ENCODE measurements at places on chromosomes 6 and 20.

DNA sequence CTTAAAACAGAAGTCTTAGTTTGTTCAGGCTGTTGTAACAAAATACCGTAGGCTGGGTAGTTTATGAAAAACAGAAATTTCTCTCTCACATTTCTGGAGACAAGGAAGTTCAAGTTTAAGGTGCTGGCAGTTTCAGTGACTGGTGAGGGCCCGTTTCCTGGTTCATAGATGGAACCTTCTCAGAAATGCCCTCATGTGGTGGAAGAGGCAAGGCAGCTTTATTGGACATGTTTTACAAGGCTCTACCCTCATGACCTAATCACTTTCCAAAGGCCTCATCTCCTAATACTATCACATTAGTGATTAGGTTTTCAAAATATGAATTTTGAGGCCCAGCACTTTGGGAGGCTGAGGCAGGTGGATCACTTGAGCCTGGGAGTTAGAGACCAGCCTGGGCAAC is 2.4 kb downstream of the HEBP2 start:
- no peak for DNase-seq

DNA sequence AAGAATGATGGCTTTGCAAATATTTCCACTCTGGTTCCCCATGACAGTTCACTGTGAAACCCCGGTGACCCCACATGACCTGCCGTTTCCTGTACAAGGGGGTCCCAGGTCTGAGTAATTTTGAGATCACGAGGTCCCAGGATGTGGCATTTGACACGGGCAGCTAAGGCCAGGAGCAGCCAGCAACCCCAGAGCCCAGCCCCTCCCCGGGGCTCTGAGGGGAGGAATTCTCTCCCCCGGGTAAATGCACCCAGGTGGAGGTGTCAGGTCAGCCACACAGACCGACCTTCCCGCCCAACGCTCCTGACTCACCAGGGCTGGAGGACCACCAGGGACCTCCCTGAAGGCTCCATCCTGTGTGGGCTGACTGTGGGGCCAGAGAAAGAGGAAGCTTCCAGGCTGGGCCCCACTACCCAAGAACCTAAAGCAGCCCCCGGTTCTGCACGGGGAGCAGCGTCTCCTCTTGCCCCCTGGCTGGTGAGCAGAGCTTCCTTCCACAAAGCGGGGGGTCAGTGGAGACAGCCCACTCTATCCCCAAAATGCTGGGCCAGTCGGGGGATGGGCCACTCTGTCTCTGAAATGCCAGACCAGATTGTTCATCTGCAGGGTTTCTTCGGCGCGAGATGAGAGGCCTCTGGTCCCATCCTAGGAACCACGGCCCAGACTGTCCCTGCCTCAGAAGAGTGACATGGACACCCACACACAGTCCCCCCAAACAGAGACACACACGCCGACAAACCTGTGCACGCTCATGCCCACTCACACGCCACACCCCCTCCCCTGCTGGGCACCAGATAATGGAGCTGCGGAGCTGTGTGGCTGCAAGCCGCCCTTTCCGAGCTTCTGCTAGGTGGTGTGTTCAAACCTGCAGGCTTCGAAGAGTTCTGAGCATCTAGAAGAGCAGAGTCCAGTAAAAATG is 23.4 kb upstream of the SLCO4A1 start:
- DNase-seq, result peak; percentile 77

DNA sequence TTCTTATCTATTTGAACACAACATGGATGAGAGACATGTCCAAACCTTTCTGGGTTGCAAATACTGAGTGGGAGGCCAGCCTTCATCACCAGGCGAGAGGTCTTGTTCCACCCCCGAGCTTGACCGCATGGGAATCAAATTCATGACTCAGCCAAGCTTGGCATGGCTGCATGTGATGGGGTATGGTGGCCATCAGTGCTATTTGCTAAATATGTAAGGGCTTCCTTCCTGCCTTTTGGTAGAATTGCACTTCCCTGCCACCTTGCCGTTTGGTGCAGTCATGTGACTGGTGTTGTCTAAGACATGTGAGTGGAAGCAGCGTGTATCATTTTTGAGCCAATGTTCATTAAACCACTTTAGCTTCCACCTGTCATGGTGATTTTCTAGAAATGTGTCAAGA is 508.9 kb upstream of the SULF2 start:
- DNase-seq, result no peak

DNA sequence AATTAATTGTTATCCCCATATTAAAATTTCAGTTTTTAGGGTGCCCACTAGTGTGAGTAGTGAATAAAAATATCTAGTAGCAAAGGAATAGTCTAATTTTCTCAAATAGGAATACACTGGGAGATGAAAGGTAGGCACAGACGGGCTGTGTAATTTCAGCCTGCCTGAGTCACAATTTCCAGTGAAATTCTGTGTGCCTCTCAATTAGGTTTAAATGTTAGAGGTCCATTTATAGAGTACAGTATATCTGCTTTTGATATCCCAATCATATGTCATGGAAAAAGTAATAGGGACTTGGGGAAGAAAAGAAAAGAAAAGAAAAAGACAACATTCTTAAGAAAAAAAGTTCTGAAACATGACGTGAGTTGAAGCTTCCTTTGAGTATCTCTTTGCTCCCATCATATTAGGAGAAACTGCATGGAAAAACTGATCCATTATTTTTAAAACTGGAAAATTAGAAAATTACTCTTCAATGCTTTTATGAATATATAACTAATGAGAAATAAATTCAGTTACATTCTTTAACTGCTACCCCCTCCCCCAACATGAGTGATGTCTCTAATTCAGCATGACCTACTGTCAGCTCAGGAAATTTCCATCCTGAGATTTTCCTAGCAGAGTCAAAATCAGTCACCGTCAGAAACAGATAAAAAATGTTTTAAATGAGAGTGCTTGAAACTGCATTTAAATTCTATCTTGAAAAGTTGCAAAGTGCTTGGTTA is 473.8 kb upstream of the HSF2 start:
- no peak for DNase-seq

- peak; percentile 47 for DNase-seq
These were observed 7.9 kb upstream of the MCHR2 start for GRCh38 chr6:100001915-100002388.

DNA sequence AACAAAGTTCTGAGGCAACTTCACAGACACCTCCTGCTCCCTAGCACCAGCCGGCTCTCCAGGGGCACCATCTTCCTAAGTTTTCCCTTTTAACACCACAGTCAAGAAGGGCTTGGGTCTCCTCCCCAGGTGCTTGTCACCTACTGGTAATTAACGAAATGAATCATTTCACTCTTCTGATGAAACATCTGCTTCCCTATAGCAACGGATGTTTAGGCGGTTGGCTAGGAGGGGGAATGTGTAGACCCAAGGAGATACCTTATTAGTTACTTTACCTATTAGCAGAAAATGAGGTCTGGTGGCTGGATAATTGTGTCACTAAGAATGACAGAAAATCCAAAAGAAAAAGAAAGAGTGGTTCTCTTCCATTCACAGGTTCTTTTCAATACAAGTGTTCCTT is 46.3 kb upstream of the FABP7 start:
- no peak for DNase-seq

DNA sequence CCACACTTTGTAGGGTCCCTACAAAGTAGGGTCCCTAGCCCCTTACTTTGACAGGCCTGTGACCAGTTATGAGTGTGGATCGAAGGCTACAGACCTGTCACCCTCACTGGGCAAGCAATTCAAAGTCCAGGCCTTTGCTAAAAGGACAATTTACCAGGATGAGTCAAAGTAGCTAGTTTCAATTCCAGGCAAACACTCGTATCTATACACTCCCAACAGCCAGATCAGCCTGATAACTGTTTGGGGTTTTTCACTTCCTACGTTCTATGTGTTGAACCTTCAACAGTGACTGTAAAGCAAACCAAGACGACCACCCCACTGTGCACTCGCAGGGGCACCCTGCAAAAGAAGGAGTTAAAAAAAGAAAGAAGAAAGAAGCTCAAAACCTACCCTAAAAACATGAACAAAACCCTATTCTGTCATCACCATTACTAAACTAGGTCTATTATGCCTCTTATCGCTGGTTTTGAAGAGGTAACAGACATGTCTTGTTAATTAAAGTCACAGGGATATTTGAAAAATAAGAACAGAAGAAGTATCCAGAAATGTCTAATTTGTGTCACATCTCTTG is 3.2 kb downstream of the GFOD1 start:
- no peak for DNase-seq

GRCh38 chr20:17225851-17226409 is 910 bp upstream of the PCSK2 start:
- no peak for DNase-seq

GRCh38 chr6:129269891-129270290 is 387.0 kb downstream of the LAMA2 start:
- DNase-seq, result no peak

GRCh38 chr6:107959392-107959791 is 1.4 kb upstream of the SEC63 start:
- DNase-seq, result no peak

DNA sequence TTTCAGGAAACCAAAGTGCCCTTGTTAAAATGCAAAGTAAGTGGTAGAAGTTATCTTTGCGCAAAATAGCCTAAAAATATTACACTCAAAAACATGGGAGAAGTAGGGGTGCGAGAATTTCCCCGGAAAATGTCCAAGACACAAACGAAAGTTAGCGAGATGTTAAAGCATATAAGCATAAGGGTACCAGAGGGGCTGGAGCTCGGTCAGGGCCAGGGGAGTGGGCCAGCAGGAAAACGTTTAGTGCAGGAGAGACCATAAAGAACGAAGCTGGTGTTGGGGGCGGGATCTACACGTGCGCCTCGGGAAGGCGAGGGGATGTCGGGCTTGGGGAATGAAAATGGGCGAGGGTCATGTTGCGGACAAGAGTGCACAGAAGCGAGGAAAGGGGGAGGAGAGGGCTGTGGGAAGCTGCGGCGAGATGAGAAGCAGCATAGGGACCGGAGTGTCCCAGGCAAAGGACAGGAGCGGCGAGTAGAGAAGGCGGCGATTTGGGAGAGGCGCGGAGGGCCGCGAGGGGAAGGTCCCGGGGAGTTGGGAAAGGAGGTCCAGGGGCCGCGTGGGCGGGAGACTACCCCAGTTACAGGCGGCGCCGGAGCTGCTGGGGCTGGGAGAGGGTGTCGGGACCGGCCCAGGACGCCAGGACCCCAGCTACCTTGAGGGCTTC is 600 bp downstream of the XPO5 start:
- DNase-seq, result peak; percentile 69

DNA sequence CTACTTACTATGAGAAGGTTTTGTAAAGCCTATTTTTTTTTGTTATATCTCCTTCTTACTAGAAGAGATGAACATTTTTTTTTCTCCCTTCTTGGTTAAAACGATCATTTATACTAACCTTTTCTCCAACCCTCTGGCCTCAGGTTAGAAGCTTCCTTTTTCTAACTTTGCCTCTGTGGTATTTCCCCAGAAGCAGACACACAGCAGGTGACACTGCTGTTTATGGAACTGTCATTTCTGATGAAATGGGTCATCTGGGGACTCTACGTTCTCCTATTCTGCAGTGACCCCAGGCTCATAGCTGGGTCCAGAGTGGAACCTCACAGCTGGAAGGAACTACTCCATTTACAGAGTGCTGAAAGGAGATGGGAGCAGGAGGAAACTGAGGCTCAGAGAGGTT is 746.3 kb upstream of the CHD6 start:
- DNase-seq, result no peak

GRCh38 chr6:131762984-131763383 is 44.8 kb upstream of the ENPP1 start:
- DNase-seq, result no peak

GRCh38 chr6:37607944-37608343 is 89.7 kb downstream of the MDGA1 start:
- no peak for DNase-seq

- DNase-seq, result no peak
These were observed 7.1 kb downstream of the CSNK2A1 start for GRCh38 chr20:536426-537010.

DNA sequence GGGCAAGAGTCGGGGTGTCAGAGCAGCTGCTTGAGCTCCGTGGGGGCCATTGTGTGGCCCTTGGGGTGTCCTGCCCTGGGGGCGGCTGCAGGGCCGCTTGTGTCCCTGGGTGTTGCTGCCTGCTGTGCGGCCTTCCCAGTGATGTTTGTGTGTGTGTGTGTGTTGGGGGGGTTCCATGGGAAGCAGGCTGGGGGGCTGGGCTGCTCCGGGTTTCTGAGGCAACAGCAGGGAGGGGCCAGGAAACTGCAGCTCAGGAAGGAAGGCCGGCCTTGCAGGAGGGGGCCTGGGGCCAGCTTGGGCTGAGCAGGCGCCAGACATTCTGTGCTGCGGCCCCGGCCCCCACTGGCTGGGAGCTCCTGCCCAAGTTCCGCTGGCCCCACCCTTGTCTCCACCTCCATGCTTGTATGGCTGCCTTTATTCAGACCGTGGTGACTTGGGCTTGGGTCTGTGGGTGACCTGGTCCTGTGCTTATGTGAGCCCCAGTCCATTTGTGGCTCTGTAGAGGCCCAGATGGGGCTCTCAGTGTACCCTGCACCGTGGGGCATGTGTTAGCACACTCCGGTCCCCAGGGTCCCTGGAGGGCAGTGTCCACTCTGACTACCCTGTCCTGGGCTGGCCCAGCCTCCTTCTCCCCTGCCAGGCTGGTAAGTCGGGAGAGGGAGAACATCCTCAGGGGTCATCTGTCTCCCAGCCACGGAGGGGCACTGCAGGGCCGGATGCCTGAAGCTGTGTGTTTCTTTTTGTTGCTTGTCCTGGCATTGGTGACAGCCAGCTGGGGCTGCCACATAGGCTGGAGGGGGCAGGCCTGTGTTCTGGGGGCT is 4.6 kb upstream of the SOX18 start:
- no peak for DNase-seq

GRCh38 chr6:37007340-37008043 is 2.0 kb downstream of the FGD2 start:
- DNase-seq, result no peak

DNA sequence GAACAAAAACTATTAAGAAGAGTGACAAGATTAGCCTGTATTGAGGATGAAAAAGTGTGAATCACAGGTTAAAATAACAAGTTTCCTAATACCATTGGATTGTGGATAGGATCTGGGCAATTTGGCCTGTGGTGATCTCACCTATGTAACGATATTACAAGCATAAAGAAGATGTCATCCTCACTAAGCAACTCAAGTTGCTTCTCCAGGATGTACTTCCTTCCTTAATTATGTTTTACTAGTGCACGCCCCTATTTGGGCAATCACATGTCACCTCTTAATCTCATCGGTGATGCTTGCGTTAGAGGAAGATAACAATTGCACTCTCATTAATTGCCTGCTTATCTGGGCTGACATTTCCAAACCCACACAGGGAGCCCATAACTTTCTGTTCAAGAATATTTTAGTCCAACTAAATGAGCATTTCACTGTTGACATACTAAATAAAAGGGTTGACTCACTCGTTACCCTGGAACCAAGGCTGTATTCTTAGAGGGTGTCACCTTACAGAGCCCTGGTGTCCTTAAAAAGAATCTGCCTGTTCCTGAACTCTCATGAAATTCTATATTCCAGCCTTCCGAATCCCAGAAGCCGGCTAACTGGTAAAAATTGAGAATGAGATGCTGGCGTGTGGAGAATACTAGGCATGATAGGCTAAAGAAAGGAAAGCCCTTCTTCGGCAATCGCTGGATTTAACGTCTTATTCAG is 88.2 kb upstream of the ATXN1 start:
- no peak for DNase-seq

DNA sequence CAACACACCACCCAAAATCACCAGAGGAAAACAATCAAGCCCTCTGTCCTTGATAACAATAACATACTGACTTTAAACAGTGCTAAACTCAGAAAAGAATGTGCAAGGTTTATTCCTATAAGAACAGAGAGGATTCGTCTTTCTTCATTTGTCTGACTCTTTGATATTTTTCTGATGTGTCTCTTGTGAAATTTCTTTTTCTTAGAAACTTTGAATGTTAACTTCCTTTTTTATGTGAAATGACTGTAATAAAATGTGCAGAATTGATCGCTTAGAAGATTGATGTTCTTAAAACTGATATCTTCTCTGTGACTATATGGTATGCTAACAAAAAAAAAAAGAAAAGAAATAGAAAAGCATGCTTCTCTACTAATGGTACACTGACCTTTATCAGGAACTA is 947.4 kb upstream of the CITED2 start:
- DNase-seq, result no peak
